ENCODE measurements at places on chromosomes 13 and 19.

GRCh38 chr13:79360095-79360494, 46.0 kb downstream of the RBM26 start:
- no peak for DNase-seq

GRCh38 chr13:53562419-53562818, 533.8 kb downstream of the OLFM4 start:
- no peak for DNase-seq

- DNase-seq = no peak
Observed at GRCh38 chr13:60175571-60175970, 11.8 kb upstream of the DIAPH3 start.

GRCh38 chr19:9547870-9548269, 9.4 kb upstream of the ZNF426 start:
- no peak for DNase-seq

DNA sequence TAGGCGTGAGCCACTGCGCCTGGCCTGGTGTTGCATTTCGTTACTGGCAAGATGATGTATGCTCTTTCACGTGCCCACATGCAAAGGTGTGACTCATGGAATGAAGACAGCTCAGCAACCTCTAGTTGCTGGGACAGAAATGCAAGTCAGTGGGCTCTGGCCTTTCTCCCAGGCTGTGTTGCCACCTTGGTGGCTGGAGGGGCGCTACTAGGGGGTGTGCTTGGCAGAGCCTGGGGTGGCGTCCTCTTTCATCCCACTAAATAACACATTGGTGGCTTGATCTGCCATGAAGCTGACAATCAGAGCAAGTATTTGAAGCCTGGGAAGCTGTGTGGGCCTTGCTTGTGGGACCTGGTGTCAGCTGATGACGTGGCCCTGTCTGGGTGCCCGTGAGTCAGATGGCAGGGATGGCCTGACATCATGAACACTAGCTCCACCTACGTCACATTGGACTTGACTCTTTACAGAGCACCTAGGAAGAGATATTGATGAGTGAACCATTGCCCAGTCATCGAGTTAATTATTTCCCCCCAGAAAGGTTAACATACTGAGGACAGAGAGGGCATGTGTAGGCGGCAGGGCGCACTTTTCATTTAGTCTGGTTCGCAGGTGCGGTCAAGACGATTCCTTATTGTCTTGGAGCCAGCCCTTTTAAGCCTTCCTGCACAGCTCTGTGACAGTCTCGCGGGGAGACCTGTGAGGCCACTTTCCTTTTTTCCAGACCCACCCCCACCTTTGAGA, 154.2 kb downstream of the TM9SF2 start:
- no peak for DNase-seq

DNA sequence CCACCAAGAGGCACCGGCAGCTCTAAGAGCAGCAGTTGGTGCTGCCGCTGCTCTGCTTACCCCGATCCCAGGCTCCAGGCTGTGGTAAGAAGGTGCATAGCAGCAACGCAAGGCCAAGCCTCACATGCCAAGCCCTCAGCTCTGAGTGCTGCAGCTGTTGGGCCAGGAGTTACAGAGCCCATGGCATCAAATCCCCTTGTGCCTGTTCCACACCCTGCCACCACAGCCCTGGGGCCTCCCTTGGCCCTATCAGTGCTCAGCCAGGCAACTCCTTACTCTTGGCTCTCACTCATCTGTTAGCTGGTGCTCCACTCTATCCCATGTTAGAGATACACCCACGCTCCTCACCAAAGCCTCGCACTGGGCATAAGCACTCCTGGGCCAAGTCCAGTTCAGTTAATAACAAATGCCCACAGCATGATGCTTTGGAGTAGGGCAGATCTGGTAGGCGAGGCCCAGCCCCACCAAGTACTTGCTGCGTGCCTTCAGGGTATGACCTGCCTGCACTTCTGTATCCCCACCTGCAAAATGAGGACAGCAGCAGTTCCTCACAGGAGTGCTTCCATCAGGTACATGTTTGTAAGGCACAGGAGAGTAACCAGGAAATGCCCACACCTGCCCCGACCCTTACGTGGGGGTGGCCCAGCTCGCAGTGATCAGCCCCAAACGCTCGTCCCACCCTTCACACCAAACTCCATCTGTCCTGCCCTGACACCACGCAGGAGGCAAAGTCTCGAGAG, 16.2 kb downstream of the AKAP8L start:
- no peak for DNase-seq

- DNase-seq = no peak
Observed at GRCh38 chr19:17530586-17530985, 19.1 kb downstream of the PGLS start.

GRCh38 chr13:98517576-98518310, 59.2 kb downstream of the STK24 start:
- DNase-seq = no peak
